Jurkat, Clone E6-1 (cell line): ENCODE measurements at places on chromosomes 2 and 18.

DNA sequence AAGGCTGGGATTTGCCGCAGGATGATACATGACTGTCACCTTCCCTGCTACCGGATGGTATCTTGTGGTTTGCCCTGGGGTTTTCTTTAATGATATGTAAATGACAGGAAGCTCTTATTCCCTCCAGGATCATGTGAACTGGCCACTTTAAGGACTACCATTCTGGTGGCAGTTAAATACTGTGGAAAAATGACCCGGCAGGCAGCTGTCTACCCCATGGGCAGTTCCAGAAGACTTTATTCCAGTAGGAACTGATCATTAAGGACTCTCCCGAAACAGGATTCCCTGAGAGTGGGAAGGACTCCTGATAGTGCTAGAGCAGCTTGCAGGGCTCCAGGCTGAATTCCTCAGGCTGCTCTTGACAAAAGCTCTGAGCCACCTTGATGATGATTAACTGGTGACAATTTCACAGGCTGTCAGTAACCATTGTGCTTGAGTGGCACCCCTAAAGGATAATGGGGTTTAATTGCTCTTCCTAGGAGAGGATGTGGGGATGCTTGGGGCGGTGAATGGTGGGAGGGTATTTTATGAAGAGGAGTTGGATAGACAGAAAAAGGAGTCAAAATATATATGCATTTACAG lies 212.0 kb downstream of the CPS1 start:
- no peak for DNase-seq

- DNase-seq, result no peak
Observed at GRCh38 chr2:238381341-238382115, 45.2 kb upstream of the ASB1 start.

GRCh38 chr2:208266553-208266893 lies 468 bp downstream of the PIKFYVE start:
- peak; percentile 49 for DNase-seq

DNA sequence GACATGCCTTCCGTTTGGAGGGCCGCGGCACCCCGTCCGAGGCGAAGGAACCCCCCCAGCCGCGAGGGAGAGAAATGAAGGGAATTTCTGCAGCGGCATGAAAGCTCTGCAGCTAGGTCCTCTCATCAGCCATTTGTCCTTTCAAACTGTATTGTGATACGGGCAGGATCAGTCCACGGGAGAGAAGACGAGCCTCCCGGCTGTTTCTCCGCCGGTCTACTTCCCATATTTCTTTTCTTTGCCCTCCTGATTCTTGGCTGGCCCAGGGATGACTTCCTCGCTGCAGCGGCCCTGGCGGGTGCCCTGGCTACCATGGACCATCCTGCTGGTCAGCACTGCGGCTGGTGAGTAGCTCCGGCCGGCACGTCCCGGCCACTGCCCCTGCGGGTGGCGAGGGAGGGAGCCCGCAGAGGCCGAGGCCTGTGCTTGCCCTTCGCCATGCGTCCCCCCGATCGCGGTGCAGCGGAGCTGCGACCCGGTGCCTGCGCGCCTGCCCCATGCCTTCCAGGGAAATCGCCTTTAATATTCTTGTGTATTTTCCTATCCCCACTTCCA lies 1.2 kb downstream of the BMPR2 start:
- no peak for DNase-seq

GRCh38 chr18:58893388-58894099 lies 28.9 kb downstream of the ZNF532 start:
- no peak for DNase-seq

GRCh38 chr2:154978244-154978643 lies 279.7 kb downstream of the KCNJ3 start:
- DNase-seq, result no peak

DNA sequence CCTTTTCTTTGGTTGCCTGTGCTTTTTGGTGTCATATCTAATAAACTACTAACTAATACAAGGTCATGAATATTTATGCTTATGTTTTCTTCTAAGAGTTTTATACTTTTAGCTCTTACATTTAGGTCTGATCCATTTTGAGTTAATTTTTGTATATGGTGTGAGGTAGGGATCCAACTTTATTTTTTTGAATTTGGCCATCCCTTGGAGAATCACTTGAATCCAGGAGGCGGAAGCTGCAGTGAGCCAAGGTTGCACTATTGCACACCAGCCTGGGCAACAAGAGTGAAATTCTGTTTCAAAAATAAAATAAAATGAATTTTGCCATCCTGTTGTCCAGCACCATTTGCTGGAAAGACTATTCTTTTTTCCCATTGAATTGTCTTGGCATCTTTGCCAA lies 8.6 kb upstream of the HPCAL1 start:
- DNase-seq, result no peak

GRCh38 chr18:24075767-24076597 lies 61.4 kb downstream of the TTC39C start:
- peak; percentile 37 for DNase-seq

DNA sequence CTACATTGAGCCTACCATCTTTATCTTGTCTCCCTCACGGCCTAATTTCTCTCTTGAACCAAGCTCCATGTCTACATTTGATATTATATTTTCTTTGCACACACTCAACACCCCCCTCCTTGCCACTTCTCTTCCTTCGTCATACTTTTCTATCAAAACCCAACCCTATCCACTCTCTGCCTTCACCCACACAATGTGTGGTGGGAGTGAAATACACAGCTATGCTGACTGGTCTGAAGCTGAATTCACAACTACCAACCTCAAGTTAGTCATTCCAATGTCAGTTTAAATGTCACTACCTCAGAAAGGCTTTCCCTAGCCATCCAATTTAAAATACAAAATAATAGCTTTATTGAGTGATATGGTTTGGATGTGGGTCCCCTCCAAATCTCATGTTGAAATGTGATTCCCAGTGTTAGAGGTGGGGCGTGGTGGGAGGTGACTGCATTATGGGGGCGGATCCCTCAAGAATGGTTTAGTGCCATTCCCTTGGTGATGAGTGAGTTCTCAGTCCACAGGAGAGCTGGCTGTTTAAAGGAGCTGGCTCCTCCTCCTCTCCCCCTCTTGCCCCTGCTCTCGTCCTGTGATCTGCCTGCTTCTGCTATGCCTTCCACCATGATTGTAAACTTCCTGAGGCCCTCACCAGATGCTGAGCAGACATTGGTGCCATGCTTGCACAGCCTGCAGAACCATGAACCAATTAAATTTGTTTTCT lies 112.1 kb downstream of the DTNB start:
- no peak for DNase-seq

DNA sequence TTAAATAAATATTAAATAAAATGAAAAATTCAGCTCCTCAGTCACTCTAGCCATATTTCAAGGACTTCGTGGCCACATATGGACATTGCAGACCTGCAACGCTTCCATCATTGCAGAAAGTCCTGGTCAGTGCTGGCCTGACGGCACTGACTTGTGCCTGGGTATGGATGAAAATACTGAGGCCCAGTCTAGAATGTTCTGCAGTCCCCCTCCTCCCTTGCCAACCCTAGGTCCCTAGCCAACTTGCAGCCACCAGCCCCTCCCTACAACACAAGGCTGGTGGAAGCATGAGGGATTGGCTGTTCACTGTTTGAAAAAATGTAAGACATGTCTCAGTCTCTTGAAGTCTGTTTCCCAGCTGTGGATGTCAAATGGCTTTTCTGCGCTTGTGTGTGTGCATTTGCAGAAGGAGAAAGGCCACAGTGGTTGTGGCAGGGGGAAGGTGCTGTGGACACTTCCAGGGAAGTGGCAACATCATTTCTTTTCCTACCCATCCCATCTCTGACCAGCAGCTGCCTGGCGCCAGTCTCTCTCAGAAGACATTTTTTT lies 9.9 kb downstream of the IGFBP5 start:
- no peak for DNase-seq

GRCh38 chr18:7064346-7064745 lies 53.3 kb downstream of the LAMA1 start:
- DNase-seq, result no peak

DNA sequence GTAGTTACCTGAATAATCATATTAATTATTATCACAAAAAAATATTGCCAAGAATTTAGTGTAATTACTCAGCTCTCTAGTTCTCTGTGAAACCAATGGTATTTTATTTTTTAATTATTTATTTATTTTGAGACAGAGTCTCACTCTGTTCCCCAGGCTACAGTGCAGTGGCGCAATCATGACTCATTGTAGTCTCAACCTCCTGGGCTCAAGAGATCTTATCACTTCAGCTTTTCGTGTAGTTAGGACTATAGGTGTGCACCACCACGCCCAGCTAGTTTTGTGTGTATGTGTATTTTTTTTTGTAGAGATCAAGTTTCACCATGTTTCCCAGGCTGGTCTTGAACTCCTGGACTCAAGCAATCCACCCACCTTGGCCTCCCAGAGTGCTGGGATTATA lies 440.4 kb upstream of the CDH20 start:
- no peak for DNase-seq

DNA sequence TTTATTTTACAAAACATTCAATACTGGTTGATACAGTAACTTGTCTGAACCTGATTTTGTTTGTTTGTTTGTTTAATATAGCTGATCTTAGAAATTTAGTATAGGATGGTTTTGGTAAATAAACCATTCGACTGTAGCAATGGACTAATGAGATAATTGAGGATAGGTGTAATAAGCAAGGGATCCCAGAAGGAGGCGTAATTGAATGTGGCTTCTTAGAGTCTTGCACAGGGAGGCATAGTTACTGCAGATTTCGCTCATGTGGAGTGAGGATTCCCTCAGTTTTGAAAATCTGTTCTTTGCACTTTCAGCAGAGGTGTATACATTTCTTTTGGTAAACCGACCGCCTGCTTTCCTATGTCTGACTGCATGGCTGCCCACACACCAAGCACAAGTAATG lies 709.6 kb downstream of the SOCS6 start:
- peak; percentile 5 for DNase-seq

DNA sequence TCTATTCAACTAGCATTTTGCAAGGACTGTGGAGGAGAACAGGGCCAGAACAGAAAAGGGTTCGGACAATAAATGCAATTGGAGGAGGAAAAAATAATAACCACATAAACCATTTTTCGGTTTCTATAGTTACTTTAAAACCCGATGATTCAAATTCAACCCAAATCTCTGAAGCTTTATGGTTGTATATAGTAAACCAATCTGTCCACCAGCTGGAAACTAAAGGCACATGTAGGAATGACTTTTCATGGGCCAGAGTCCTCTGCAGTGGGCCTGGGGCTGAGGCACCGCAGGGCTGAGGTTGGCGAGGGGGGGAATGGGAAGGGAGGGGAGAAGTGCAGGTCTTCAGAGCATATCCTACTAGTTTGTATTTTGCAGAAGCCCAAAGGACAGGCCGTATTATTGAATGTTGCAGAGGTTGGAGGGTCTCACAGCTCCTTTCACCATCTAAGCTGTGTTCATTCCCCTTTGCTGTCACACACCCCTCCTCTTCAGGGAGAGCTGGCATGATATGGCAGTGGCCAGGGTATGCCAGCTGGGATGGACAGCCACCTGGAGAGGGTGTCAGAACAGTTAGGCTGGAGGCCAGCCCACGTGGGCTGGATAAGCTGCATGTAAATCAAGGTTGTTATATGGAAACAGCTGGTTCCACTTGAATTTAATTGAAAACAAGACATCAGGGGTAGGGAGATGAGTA lies 267.1 kb downstream of the PRKCE start:
- DNase-seq, result no peak

DNA sequence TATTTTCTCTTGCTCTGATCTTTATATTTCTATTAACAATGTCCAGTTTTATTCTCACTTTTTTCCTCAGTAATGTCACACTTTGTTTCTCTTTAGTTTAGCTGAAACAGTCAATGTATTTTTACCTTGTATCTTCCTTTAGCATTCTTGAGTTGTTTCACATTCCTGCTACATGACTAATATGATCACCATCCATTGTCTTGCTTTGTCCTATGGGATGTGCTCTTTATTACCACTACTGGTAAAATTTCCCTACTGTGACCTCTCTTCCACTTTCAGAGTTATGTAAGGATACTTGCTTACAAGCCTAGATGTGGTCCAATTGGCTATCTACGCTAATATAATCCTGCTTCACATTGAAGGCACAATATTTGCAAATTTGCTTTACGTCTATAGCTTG lies 457.9 kb downstream of the PIK3C3 start:
- no peak for DNase-seq

DNA sequence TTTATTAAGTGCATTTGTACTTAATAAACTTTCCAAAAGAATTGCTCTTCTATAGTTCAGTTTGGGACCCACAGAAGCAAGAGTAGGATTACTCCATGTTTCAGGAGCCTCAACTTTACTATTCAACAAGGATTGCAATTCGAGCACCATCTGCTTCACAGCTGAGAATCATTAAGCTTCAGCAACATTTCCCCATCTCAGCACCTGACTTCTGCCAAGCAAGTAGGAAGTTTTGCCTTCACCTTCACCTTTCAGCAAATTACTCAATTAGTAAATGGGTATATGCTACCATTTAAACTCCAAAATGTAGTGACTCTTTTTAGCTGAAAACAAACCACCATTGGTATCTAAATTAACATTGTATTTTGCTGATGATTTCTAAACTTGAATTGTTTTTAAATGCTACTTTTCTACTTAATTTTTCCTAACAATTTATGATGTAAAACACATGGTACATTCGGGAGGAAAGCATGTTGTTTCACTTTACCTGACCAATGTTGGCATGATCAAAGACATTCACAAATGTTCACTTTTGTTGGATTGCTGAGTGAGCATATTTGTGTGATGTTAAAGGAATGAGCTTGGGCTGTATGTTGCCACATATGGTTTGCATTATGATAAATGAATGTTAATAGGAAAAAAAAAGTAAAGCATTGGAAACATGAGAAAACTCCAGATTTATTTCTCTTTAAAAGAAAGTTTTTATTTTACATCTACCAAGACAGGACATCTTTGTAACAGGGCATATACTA lies 159.2 kb downstream of the GULP1 start:
- no peak for DNase-seq

DNA sequence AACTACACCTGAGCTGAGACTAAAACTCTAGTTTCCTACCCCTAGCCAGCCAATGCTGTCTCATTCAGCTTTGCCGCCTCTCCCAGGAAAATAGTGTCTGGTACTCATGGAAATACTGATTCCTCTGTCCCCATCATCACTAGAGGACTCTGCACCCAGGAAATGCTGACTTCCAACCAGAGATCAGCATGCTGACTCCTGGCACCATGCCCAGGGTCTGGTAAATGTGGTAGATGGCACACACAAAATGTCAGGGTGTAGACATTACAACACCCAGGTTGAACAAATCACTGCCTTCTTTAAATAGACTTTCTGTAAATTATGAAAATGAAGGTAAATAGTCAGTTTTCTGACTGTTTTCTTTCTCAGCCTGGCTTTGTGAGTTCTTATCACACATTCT lies 307.3 kb upstream of the CHAC2 start:
- peak; percentile 11 for DNase-seq

- DNase-seq, result no peak
Observed at GRCh38 chr2:61774351-61774750, 79.5 kb downstream of the FAM161A start.

DNA sequence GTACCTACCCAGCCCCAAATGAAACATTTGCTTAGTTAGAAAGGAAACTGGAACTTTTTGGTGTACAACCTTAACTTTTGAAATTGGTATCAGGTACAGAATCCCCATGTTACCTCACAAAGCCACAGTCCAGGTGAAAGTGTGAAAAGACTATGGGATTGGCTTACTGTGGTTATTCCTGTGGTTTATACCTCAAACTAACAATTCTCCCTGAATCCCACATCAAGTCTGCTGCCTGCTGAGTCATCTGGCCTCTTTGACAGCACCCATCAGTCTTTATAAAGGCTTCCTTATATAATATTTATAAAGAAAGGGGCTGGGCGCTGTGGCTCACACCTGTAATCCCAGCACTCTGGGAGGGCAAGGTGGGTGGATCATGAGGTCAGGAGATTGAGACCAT lies 164.6 kb downstream of the TMEM247 start:
- peak; percentile 29 for DNase-seq

GRCh38 chr2:13481201-13481600 lies 764.5 kb downstream of the TRIB2 start:
- DNase-seq, result no peak

- no peak for DNase-seq
Observed at GRCh38 chr2:216871333-216871934, 11.6 kb upstream of the TNP1 start.
